Heart right ventricle (tissue), 16 donors: ENCODE measurements at places on chromosomes 2 and 18.

DNA sequence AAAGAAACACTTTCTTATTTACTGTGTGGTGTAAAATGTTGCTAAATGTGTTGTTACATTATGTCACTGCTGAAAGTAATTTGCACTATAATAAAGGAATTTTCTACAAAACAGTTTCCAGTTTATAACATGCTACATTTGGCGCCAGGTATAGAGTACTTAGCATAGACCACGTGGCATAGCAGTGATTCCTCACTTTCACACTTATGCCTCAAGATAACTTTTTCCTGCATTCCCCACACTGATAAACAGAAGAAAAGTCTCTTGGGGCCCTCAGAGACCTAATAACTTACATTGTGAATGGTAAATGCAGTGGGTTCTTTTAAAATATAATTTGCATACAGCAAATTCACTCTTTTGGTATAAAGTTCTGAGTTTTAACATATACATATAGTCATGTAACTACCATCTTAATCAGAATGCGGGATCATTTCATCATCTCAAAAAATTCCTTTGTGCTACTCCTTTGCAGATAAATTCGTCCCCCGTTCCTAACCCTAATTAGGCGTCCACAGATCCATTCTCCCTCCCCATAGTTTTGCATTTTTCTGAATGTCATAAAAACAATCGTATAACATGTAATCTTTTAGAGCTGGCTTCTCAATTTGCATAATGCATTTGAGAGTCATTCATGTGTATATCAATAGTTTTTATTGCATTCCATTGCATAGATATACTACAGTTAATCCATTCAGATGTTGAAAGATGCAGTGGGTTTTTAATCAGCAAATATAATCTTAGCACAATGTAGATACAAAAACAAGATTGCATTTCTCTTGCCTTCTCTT lies 7.5 kb downstream of the LGALSL start:
- peaks cover 7% of the 10 kb centered on the region for H3K4me1 ChIP-seq
- no peak for DNase-seq
- no peaks in the 10 kb centered on the region for H3K27me3 ChIP-seq
- H3K27ac ChIP-seq, result no peak overlapping the region
- peaks cover 31% of the 10 kb centered on the region for H3K36me3 ChIP-seq

DNA sequence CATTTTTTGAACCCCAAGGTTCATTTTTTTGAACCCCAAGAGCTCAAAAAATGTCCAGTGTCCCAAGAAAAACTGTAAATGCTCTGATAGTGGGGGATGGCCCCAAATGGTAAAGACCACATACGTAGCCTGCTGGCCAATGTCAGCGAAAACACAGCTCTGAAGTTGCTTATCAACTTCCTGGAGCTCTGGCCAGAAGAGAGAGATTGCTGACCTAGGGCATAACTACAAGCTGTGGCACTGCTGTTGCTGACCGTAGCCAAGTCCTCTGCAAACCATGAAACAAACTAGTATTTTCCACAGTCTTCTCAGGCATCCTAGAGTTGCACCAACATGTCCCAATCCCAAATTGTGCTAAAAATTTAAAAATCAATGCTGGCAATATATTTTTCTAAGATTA lies 50.9 kb downstream of the REEP1 start:
- no peak for DNase-seq
- H3K27ac ChIP-seq, result peak overlapping the region; percentile 14
- no peaks in the 10 kb centered on the region for H3K27me3 ChIP-seq
- no peaks in the 10 kb centered on the region for H3K36me3 ChIP-seq
- no peak overlapping the region for H3K4me3 ChIP-seq
- peaks cover 11% of the 10 kb centered on the region for H3K4me1 ChIP-seq

DNA sequence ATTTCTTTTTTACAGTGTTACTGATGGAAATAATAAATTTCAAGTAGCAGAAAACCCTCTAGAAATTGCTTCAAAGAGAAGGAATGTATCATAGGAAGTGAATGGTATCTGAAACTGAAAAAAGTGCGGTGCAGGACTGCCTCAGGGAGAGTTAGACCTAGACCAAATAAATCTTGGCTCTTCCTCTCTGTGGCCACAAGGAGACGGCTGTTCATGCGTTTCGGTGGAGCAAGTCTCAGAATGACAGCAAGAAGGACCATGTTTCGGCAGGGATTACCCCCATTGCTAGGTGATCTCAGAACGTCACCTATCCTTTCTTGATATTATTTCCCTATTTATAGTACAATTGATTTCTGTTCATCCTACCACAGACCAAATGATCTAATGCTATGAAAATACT lies 522.3 kb downstream of the SOX11 start:
- H3K27me3 ChIP-seq, result no peaks in the 10 kb centered on the region
- no peak overlapping the region for H3K4me3 ChIP-seq
- no peaks in the 10 kb centered on the region for H3K36me3 ChIP-seq
- H3K27ac ChIP-seq, result no peak overlapping the region
- DNase-seq, result no peak

DNA sequence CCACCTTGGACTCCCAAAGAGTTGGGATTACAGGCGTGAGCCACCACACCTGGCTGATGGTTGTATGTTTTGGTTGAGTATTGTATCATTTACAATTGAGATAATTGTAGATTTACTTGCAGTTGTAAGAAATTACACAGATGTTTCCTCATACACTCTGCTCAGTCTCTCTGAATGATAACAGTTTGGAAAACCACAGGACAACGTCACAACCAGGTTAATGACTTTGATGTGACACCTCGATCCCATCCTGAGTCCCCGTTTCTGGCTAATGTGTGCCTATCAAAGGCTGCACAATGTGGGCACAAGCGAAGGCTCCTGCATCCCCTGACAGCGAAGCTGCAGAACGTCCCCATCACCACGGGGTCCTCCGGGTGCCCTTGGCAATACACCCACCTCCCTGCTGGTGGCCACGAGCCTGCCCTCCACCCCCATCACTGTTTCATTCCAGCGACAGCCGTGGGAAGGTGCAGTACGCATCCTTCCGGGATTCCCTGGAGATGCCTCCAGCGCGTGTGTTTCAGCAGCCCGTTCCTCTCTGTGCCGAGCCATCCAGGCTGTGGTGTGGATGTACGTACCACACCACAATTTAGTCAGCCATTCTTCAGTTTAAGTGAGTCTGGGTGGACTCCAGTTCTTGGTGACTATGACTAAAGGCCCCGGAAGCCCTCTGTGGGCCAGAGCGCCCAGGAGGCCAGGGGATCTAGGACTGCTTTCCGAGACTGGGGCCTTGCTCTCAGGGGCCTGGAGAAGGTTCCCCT lies 4.3 kb upstream of the PDCD1 start:
- H3K4me1 ChIP-seq, result peaks cover 19% of the 10 kb centered on the region
- no peak overlapping the region for H3K27ac ChIP-seq
- no peak for DNase-seq
- H3K4me3 ChIP-seq, result no peak overlapping the region

DNA sequence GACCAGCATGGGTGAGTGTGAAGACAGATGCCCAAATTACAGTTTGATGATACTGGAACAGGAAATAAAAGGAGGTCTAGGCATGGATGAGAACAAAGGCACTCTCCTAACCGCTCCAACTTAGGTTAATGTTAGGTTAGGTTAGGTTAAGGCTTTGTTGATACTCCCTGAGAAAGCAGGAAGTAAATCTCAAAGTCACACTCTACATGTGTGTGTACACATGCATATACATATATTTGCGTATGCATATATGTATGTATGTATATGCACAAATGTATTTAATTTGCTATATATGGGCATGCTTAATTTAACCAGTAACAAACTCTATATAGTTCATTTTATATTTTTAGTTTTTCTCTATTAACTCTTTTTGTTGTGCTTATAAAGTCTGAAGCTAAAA lies 139.3 kb downstream of the UPP2 start:
- DNase-seq, result no peak
- H3K4me3 ChIP-seq, result no peak overlapping the region
- H3K36me3 ChIP-seq, result no peaks in the 10 kb centered on the region
